ENCODE measurements at places on chromosomes 2 and 18.

GRCh38 chr2:239379641-239380170 lies 21.1 kb downstream of the HDAC4 start:
- DNase-seq: no peak

DNA sequence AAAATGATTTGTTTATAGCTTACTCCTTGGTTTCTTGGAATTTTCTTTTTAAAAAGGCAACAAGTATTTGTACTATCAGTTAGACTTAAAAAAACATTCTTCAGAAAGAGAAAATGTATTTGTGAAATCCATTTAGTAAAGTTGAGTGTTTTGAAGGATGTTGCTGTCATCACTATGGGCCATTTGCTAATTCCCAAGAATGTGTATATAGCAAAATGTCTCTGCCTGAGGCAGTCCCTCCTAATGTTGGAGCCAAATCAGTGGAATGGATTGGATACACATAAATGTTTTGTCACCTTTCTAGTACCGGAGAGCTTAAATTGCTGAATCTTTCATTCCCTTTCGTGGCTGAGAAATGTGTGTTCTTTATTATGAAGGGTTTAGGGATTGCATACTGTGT lies 890.2 kb upstream of the ZEB2 start:
- no peak for DNase-seq

DNA sequence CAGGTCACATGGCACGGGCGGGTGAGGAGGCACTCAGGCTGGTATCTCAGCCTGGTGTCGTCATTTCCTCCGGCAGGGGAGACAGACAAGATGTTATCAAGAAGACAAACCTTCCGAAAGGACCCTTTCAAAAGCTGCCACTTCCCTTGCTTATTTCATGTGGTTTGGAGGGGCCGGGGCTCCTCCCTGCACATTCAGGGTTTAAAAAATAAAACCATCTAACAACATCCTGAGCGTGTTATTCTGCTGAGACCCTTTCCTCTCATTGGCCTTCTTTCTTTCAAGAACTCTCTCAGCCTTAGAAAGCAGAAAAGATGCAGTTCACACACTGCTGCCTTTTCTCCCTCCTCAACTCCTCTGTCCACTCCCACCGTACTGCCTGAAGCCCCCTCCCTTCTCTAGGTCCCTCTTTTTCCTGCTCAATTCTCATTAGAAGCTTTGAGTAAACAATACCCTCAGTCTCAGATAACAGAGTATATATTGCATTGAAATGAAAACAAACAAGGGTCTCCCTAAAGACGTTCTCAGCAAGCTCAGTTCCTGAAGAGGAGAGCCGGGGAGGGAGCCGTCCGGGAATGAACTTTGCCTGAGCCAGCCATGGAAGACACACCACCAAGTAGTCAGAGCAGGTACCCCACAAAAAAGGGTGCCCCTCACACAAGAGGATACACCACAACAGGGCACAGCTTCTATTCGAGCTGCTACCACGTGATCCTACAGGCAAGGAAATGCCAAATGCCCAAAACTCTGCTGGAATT lies 9.7 kb downstream of the SMAD7 start:
- DNase-seq: no peak

DNA sequence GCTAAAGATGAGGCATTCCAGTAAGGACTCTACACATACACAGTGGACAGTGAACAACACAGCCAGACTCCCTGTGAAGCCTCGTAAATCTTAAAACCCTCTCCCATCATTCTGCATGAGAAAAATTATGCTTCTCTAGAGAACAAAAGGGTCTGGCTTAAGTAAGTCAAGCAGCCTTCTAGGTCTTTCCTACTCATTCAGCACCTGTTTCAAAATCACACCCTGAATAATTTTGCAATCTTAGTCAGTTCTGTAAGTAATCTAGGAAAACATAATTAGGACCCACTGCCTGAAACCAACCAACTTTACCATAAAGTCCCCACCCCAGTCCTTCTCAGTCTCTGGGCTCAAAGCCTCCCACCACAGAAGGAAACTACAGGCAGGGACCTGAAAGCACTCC lies 19.7 kb downstream of the IAH1 start:
- no peak for DNase-seq

DNA sequence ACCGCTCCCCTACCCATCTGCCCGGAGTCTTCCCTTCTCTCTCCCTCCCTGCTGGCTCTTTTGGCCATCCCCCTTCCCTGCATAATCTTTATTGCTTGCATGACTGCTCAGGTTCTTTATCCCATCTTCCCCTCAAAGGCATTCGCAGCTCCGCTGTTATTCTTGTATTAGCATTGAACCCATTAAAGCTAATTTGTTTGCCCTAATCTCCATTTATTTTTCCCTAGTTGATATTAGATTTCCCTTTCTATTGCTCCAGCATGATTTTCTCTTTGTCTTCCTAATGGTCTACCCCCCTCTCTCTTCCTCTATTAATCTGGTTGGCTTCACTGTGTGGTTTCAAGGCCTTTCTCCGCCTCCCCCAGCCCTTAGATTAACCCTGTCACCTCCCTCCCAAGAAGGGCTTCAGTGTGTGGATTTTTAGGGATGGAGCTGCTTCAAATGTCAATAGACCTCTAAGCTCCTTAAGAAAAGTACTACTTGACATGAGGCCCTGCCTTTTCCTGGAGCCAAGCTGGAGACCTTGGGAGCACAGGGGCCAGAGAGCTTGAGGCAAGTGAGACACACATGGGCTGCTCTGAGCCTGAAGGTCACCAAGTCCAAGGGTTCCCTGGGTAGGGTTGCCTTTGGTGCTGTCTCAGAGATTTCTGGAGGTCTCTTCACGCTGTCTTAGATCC lies 20.1 kb downstream of the PAX8 start:
- no peak for DNase-seq

DNA sequence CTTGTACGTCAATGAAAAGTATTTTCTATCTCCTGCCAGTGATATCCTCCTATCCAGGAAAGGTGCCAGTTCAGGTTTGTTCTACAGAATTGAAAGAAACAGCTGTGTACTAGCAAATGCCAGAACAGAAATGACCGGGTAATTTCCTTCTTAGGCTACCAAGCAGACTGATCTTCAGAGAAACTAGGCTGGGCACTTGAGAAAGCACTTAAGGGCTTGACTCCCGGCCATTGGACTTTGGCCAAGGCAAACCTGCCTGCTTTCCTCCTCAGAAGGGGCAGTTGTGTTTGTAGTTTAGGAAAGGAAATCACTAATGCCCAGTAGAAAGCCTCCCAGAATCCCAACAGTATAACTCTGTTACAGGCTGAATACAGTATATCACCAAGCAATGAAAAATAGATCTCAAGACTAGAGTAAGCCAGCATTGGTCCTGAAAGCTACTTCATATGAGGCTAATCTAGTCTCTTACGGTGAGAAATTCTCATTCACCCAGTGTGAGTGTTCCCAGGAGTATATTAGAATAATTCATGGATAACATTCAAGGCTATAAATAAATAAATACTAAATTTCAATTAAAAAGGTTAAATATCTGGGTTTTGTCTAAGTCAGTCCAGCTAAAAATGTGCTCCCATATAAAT lies 43.0 kb upstream of the COL5A2 start:
- DNase-seq: no peak

- no peak for DNase-seq
Measured at GRCh38 chr2:45729753-45730512, 78.5 kb downstream of the PRKCE start.

DNA sequence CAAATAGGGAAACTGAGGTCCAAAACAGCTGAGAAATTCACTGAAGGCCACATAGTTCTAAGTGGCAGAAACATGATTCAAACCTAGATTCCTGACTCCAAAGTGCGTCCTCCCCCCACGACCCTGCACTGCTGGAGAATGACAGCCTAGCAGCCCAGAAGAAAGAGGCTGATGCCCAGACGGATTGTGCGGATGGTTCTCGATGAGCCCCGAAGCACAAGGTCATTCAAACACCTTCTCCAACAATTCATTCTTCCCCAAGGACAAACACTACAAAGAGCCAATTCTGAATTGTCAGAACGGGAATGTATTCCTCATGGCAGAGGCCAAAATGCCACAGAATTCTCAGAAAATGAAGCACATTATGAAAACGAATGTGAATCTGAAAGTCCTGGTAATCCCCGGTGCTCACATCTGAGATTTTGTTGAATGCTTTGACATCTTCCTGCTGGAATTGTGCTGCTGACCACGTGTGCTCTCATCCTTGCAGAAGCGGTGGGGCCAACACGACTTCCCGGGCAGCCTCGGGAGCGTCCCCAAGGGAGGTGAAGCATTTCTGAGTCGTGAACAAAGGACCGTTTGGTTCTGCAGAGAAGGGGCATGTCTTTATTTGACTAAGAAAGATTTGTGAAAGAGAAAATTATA lies 337.0 kb downstream of the EIPR1 start:
- DNase-seq: no peak

DNA sequence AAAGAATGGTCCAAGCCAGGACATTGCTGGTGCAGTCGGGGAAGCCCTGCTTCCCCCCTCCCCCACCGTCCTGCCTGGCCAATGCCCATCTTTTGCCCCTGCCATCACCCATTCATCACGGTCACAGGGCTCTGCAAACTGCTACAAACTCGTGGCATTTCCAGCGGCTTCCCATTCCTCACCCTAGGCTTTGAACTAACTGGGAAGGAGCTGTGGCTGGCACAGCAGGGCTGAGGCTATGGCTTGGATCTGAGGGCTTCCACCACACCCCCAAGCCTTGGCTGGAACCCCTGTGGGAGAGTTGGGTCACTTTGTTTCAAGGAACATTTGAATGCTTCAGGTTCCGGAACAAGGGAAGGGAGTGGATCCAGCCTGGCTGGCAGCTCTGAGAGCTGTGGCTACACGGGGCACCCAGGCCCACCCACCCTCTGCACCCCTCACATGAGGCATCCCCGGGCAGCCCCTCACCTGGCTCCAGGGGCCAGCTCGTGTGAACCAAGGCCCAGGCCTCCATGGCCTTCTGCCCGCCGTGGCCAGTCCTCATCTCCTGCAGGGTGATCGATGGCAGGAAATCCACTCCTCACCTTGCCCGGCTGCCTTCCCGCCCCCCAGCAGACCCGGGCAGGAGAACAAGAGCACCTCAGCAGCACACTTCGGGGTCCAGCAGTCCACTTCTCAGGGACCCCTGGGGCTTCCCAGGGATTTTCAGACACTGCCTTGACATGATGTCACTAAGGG lies 58.8 kb upstream of the OTOS start:
- DNase-seq: no peak

DNA sequence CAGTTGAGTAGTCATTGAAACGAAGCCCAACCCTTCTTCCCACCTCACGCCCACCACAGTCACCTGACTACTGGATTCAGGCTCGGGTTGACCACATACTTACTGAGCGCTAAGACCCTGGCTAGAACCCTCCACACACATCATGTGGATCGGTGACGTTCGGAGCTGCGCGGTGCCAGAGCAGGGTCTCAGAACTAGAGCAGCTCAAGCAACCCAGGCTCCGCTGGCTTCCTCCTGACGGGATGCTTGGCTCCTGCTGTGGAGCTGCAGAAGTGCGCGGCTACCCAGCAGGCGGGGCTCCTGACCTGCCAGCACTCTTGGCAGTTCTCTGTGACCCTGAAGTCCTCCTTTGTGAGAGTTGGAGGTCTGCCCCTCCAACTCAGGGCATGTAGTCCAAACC lies 90.6 kb upstream of the MBOAT2 start:
- no peak for DNase-seq

- no peak for DNase-seq
Measured at GRCh38 chr2:150234787-150235446, 252.6 kb downstream of the RND3 start.

Data from NCI-H1105 (cell line).